Stimulated activated CD4-positive, alpha-beta T cell treated with anti-CD3 and anti-CD28 coated beads, Interleukin-4, amount 100 ng/mL, for 4 hours (primary cell): ENCODE measurements at places on chromosomes 11 and 22.
A peak's percentile ranks its signal among the peaks of the same experiment; 100 is the strongest.

DNA sequence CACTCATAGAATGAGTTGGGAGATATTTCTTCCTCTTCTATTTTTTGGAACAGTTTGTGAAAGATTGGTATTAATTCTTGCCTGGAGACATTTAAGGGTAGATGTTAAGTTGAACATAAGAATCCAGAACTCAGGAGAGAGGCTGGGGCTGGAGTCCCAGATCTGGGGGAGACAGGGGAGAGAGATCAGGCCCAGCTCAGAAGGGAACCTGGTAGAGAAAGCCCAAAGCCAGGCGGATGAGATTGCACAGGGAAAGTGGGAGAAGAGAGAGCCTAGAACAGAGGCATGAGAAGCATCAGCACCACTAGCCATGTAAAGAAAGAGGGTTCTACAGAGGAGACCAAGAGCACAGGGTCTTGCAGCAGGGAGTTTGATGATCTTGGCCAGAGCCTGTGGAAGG, 13.0 kb upstream of the GNAZ start:
- DNase-seq, result no peak

- no peak for DNase-seq
Observed at GRCh38 chr11:118418766-118419165, 17.4 kb downstream of the ATP5MG start.

GRCh38 chr11:123107945-123108495, 46.1 kb upstream of the HSPA8 start:
- DNase-seq, result no peak

DNA sequence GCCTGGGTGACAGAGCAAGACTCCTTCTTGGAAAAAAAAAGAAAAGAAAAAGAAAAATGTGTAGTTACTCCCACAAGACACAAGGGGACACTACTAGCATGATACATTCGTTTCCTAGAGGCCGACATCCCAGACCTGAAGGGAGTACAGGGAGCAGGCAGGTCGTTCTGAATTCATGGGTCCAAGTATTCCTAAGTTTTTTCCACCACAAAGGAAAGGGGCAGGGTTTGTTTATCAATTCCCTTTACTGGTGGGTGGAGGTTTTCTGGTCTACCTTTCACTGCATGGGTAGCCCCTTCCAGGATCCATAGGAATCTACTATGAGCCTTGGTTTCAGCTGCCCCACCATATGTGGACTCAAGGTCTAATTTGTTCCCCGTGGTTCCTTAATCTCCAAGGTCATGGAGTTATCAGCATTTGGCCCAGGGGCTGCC, 11.8 kb downstream of the TIGD3 start:
- no peak for DNase-seq

DNA sequence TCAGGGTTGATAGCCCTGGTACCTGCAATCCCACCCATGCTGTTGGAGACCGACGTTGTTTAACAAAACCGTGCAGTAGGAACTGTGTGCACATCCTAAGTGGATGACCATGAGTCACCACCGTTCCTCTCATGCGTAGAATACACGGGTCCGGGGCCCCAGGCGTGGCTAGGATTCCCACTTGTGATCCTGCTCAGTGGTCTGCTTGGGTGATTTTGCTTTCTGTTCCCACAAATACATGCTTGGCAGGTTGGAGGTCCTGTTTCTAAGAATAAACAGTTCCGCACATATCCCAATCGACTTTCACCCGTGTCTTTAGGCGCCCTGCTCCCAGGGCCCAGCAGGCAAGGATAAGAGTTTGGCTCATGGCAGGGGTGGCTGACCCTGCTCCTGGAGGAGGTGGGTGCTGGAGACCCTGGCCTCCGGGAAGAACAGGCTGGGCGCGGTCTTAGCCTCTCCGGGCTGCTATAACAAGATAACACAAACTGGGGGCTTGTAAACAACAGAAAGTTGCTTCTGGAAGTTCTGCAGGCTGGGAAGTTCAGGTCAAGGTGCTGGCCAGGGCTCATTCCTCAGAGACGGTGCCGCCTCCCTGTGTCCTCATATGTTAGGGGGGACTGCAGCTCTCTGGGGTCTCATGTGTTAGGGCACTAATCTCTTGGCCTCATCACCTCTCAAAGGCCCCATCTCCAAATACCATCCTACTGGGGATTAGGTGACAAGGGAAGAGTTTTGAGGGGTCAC, 1028.3 kb downstream of the BRD1 start:
- no peak for DNase-seq

GRCh38 chr11:1871531-1871930, 18.6 kb downstream of the LSP1 start:
- no peak for DNase-seq

GRCh38 chr22:36744791-36745190, 31.1 kb downstream of the IFT27 start:
- DNase-seq, result no peak

- no peak for DNase-seq
Observed at GRCh38 chr11:6391537-6392134, 1.4 kb downstream of the SMPD1 start.

DNA sequence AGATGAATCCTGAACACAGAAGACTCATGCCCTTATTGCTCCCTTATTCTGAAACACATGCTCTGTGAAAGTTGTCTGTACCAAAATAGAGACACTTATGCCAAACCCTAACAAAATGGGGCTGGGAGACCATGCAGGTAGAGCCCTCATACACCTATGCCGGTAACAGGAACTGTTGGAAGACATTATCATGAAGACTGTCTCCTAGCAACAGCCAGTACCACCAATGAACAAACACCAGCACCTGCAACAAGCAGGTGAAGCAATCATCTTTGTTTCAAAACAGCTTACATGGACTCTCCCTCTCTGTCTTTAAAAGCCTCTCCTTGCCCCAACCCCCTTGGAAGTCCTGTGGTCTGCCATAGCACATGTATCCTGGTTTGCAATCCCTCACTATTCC, 17.2 kb downstream of the SLC5A4 start:
- no peak for DNase-seq

DNA sequence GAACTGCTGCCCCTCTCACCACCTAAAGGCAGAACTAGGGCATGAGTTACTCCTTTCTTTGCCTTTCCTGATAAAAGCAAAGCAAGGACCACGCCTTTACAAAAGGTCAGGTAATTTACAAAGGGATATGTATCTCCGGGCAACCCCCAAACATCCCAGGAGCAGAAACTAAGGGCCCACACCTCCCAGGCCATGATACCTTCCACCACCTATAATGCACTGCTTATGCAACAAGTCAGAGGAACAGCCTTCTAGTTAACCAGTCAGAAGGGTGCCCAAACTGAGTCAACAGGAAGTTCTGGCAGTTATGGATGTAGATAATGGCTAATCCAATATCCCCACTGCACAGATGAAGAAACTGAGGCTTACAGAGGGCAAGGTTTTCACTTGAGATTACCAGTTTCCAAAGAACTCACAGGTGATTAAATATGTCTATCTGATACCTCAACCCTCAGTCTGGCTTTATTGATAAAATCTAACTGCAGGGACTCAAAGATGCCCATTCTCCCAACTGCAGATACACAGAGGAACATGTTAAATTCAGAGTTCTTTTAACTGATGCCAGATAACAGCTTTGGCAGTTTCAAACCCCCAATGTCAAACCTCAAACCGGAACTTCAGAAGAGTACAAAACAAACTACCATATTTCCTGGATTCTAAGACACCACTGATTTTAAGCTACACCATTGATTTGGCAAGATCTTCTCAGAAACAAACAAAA, 16.8 kb upstream of the CASTOR1 start:
- no peak for DNase-seq

DNA sequence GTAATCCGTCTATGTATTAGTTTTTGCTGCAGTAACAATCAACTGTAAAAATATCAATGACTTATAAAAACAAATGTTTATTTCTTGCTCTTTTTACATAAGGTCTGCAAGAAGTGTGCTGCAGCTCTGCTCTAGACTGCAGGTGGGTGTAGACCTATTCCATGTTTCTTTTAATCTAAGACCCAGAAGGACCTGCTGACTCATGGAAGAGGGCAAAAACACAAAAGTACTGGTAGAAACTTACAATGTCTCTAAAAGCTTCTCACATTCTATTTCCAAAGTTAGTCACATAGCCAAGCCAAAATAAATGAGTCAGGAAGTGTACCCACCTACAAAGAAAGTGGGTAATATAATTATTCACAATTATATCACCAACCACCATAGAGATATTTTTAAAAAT, 435.9 kb upstream of the FAT3 start:
- no peak for DNase-seq

GRCh38 chr11:122604621-122605020, 50.9 kb upstream of the UBASH3B start:
- DNase-seq, result no peak

DNA sequence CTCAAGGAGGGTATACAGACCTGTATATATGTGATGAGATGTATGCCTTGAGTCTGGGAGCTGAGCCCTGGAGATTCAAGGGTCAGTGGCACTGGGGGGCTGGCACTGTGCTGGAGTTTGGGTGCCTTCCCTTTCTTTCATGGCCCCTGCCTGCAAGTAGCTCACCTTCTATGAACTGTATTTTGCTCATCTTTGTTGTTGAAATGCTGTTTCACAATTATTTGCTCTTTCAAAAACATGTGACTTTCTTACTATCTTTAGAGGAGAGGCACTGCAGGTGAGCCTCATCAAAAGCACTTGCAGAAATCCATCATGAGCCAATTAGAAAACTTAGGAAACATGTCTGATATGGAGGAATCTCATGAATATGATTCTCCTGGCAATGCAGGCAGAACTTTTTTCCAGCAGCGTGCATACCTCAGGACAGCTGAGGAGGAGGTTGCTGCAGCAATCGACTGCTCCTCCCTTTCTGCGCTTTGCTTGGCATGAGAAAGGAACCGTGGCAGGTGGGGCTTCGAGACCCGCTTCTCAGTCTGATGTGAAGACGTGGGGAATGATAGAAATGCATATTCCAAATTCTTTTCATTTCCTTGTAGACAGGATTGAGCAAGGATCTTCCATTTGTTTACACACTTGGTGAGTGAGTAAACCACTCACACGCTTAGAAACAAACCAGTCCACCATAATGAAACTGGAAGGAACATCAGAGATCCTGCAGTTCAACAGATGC, 178.4 kb upstream of the E2F8 start:
- no peak for DNase-seq

DNA sequence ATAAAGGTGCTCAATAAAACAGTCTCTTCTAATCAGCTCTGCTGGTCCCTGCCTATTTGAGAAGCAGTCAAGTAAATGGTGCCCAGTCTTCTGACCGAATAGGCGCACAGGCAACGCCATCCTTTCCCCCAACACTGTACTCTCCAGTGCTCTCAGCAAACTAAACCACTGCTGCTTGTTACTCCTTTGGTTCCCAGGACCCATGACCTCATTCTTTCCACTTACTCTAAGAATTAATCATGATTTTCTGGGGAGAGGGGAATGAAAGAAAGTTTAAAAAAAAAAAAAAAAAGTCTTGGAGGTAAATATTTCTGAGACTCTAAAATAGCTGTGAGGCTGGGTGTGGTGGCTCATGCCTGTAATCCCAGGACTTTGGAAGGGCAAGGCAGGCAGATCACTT, 63.7 kb downstream of the SGSM3 start:
- no peak for DNase-seq

DNA sequence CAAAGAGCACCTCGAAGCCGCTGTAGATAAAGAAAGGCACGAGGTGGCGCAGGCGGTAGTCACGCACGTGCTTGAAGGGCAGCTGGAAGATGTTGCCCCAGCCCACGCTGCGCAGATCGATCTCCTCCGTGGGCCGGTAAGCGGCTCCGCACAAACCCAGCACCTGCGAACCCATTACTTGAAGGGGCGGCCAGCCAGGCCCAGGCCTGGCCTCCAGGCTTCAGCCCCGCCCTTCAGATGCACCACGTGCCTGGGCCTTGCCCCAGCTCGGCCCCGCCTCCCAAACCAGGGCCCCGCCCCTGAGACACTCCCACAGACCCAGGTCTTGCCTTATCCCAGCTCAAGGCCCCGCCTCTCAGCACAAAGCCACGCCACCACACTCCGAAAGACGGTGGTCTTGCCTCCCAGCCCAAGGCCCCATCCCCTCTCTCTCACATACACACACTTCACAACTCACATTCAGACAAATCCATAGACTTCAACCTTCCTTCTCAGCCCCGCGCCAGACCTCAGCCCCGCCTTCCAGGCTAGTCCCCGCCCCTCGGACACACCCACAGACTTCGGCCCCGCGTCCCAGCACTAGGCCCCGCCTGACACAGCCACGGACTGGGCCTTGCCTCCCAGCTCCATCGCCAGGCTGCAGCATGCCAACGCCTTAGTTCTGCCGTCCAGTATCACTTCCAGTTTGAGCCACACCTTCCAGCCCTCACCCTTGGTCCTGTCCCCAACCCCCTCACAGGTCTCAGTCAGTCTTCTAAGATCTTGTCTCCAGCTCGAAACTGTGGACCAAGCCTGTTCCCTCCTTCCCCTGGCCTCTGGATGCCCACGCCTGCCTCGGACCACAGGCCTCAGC, 7.0 kb downstream of the UNC93B1 start:
- DNase-seq, result peak; percentile 21

GRCh38 chr11:17273668-17274282, 2.8 kb upstream of the NUCB2 start:
- no peak for DNase-seq

- no peak for DNase-seq
Observed at GRCh38 chr11:76783294-76783895, at the start of gene TSKU. Gene TSKU (plus strand): TSS chr11:76783356. CDS start chr11:76795617, 12,261 bp downstream.

- no peak for DNase-seq
Observed at GRCh38 chr11:115736146-115736545, 231.9 kb upstream of the CADM1 start.

GRCh38 chr11:130315354-130315970, 745 bp upstream of the ZBTB44 start:
- DNase-seq, result peak; percentile 36

DNA sequence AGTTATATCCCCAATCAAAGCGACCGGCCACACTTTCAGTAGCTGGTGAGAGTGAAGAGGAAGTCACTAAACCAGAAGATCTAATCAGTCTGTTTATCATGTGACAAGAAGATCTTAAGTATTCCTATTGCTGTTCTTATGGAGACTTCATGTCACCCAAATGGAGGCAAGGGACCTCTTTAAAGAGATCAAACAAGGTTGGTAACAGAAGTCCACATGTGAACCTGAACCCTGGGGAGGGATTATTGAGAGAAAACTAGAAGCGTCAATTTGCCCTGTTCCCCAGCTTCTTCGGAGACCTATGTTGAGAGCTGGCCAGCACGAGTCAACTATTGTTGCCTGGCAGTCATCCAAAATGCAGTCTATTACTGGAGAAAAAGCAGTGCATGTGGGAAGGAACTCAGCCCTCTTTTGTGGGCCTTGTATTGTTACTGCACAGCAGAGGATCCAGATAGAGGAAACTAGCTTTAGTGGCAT, 76.9 kb upstream of the CTSC start:
- no peak for DNase-seq
